Activated CD8-positive, alpha-beta T cell treated with anti-CD3 and anti-CD28 coated beads for 36 hours (primary cell): ENCODE measurements at places on chromosomes 6 and 20. TPM values are rescaled to one million over a fixed set of nuclear protein-coding genes. Genes with fewer than 3 reads are reported as not detected.
A peak's percentile ranks its signal among the peaks of the same experiment; 100 is the strongest.

PRSS35 gene
- total RNA-seq, result not detected

CTAGE9 gene
- not detected for total RNA-seq

HUS1B gene
- total RNA-seq, result 1.0 TPM

NRSN1 gene
- total RNA-seq, result not detected

ULBP1 gene
- 2.5 TPM for total RNA-seq

LHFPL5 gene
- not detected for total RNA-seq

FOXA2 gene
- not detected for total RNA-seq

FOXC1 gene
- total RNA-seq, result 0.16 TPM

MAS1 gene
- not detected for total RNA-seq

CAP2 gene
- total RNA-seq, result not detected

RIMS1 gene
- not detected for total RNA-seq

ULBP3 gene
- 0.77 TPM for total RNA-seq

PABPC1L gene
- total RNA-seq, result 88.4 TPM

WFDC5 gene
- not detected for total RNA-seq

PERP gene
- 3.7 TPM for total RNA-seq

GRCh38 chr6:24223115-24223919 lies 97.3 kb downstream of the NRSN1 start:
- H3K4me3 ChIP-seq, result no peak overlapping the region
- peaks cover 18% of the 10 kb centered on the region for H3K27me3 ChIP-seq
- no peak overlapping the region for H3K27ac ChIP-seq
- no peak for DNase-seq

- H3K27ac ChIP-seq, result no peak overlapping the region
- no peak for DNase-seq
- H3K4me3 ChIP-seq, result no peak overlapping the region
- no peaks in the 10 kb centered on the region for H3K36me3 ChIP-seq
Observed at GRCh38 chr20:38120625-38120988, 44.5 kb downstream of the TGM2 start.

GRCh38 chr6:163757520-163757919 lies 343.0 kb downstream of the QKI start:
- peaks cover 16% of the 10 kb centered on the region for H3K27me3 ChIP-seq
- no peaks in the 10 kb centered on the region for H3K4me1 ChIP-seq
- no peak overlapping the region for H3K4me3 ChIP-seq
- H3K36me3 ChIP-seq, result no peaks in the 10 kb centered on the region
- no peak overlapping the region for H3K27ac ChIP-seq

- H3K27me3 ChIP-seq, result peaks cover 2% of the 10 kb centered on the region
- no peaks in the 10 kb centered on the region for H3K36me3 ChIP-seq
- no peak overlapping the region for H3K4me3 ChIP-seq
Observed at GRCh38 chr6:122063076-122063475, 336.4 kb upstream of the HSF2 start.

- no peak for DNase-seq
- no peaks in the 10 kb centered on the region for H3K27me3 ChIP-seq
- peaks cover 19% of the 10 kb centered on the region for H3K36me3 ChIP-seq
- no peak overlapping the region for H3K4me3 ChIP-seq
- H3K4me1 ChIP-seq, result peaks cover 55% of the 10 kb centered on the region
Observed at GRCh38 chr6:549906-550305, 107.0 kb downstream of the HUS1B start.

DNA sequence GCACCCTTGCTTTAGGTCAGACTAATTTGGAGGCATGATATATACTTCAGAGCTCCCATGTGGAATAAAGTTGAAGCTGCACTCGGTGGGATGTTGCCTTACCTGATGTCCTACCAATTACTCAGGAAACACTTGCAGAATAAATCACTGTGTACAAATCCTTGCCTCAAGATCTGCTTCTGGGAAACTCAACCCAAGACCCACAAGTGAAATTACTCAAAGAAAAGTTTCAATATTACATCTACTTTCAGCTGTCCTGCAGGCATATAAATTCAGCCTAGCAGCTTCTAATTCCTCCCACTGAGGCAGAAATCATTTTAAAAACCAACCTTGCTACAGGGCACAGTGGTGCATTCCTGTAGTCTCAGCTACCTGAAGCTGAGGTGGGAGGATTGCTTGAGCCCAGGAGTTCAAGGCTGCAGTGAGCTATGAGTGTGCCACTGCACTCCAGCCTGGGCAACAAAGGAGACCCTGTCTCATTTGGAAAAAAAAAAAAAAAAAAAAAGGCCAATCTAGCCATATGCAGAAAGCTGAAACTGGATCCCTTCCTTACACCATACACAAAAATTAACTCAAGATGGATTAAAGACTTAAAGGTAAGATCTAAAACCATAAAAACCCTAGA lies 20.7 kb upstream of the DCDC2 start:
- no peak overlapping the region for H3K27ac ChIP-seq
- H3K36me3 ChIP-seq, result no peaks in the 10 kb centered on the region
- no peak for DNase-seq
- H3K27me3 ChIP-seq, result peaks cover 4% of the 10 kb centered on the region
- no peak overlapping the region for H3K4me3 ChIP-seq

- peaks cover 1% of the 10 kb centered on the region for H3K36me3 ChIP-seq
- peak overlapping the region; percentile 95 for H3K27ac ChIP-seq
- H3K4me3 ChIP-seq, result peak overlapping the region; percentile 27
- H3K27me3 ChIP-seq, result no peaks in the 10 kb centered on the region
Observed at GRCh38 chr6:135144673-135145062, 36.4 kb upstream of the MYB start.

- H3K4me3 ChIP-seq, result no peak overlapping the region
- peaks cover 7% of the 10 kb centered on the region for H3K4me1 ChIP-seq
- H3K36me3 ChIP-seq, result no peaks in the 10 kb centered on the region
- DNase-seq, result peak; percentile 58
- H3K27ac ChIP-seq, result no peak overlapping the region
- peaks cover 55% of the 10 kb centered on the region for H3K27me3 ChIP-seq
Observed at GRCh38 chr6:33812669-33813068, 8.9 kb upstream of the MLN start.

- H3K36me3 ChIP-seq, result no peaks in the 10 kb centered on the region
- DNase-seq, result peak; percentile 14
- peaks cover 8% of the 10 kb centered on the region for H3K27me3 ChIP-seq
- H3K4me1 ChIP-seq, result peaks cover 6% of the 10 kb centered on the region
- no peak overlapping the region for H3K4me3 ChIP-seq
- no peak overlapping the region for H3K27ac ChIP-seq
Observed at GRCh38 chr20:57544838-57545564, 15.9 kb upstream of the PCK1 start.

DNA sequence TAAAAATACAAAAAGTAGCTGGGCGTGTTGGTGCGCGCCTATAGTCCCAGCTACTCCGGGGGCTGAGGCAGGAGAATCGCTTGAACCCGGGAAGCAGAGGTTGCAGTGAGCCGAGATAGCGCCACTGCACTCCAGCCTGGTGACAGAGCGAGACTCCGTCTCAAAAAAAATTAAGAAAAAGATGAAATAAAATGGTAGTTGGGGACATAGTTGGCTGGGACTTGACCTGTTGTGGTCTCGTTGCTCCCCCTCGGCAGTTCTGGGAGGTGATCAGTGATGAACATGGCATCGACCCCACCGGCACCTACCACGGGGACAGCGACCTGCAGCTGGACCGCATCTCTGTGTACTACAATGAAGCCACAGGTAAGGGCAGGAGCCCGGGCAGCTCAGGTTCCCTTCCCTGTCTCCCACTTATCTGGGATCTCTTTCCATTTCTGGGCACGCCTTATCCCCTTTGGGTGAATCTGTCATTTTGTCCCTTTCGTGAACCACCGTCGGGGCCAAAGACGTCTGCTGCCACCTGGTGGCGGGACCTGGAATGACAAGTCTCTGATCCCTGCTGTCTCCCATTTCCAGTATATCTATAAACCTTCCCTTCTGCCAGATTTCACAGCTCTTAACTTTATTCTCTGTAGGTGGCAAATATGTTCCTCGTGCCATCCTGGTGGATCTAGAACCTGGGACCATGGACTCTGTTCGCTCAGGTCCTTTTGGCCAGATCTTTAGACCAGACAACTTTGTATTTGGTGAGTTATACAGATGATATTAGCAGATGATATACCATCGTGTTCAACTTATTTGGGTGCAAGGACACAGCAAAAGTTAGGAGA lies 2.3 kb downstream of the TUBB start:
- peak overlapping the region; percentile 80 for H3K4me3 ChIP-seq
- H3K27me3 ChIP-seq, result no peaks in the 10 kb centered on the region
- H3K4me1 ChIP-seq, result peaks cover 43% of the 10 kb centered on the region
- H3K36me3 ChIP-seq, result peaks cover 64% of the 10 kb centered on the region

DNA sequence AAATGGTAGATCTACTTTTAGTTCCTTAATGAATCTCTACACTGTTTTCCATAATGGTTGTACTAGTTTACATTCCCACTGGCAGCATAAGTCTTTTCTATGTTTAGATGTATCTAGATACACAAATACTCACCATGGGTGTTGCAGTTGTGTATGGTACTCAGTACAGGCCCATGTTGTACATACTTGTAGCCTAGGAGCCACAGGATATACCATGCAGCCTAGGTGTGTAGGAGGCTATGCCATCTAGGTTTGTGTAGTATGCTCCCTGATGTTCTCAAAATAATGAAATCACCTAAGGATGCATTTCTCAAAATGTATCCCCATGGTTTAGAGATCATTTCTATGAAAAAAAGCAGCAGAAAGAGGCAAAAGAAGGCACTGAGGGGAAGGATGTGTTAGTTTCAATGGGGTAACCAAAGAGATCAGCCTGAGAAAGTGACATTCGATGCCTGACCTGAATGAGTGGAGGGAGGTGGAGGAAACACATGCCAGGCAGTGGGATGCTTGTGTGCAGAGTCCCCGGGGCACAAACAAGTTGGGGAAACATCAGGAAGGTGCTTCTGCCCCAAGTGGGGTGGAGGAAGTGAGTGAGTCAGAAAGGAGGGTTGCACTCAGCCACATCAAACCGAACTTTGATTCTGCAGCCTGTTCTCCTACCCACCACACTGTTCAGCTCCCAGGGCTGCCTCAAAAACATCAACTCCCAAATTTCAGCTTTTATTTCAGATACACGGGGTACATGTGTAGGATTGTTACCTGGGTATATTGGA lies 191.2 kb downstream of the ZNF217 start:
- no peaks in the 10 kb centered on the region for H3K36me3 ChIP-seq
- H3K4me3 ChIP-seq, result no peak overlapping the region
- peak; percentile 30 for DNase-seq
- H3K4me1 ChIP-seq, result peaks cover 36% of the 10 kb centered on the region

GRCh38 chr6:107033126-107033525 lies 5.1 kb downstream of the MTRES1 start:
- H3K36me3 ChIP-seq, result peaks cover 18% of the 10 kb centered on the region
- H3K27ac ChIP-seq, result peak overlapping the region; percentile 13
- no peak overlapping the region for H3K4me3 ChIP-seq
- no peaks in the 10 kb centered on the region for H3K27me3 ChIP-seq

- H3K27me3 ChIP-seq, result peaks cover 17% of the 10 kb centered on the region
- peaks cover 26% of the 10 kb centered on the region for H3K4me1 ChIP-seq
- H3K4me3 ChIP-seq, result no peak overlapping the region
- H3K36me3 ChIP-seq, result peaks cover 19% of the 10 kb centered on the region
- DNase-seq, result no peak
Observed at GRCh38 chr6:73702444-73702843, 6.4 kb downstream of the CD109 start.

DNA sequence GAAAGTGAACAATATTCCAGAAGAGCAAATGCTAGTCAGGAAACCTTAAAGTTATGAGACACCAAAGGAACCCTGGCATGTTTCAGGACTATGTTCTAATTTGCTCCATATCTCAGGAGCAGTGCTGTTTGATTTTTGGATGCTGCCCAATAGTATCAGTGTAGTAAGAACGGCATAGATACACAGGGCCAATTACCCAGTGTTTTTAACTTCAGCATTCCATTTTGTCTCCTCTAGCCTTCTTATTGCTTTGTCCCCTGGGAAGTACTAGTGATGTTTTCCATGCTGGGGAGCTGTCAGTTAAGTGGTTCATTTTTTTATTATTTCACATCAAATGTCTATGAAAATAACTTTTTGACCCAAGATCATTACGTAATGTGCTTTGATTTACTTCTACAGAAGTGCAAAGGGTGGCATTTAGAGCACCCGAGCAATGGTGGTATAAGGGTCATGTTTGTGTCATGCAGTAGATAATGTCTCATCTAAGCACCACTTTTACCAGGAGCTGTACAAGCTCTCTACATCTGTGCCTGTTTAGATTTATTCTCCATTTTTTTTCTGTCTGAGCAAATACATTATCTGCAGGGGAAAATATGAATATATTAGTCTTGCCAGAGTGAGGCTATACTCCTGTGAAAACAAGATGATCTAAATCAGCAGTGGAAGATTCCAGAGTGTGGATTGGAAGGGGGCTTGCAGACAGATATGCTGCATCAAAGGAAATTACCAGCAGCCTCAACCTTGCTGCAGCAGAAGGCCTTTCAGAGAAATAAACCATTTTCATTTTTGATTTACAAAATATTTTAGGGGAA lies 198.8 kb upstream of the OPRM1 start:
- no peaks in the 10 kb centered on the region for H3K4me1 ChIP-seq
- no peak overlapping the region for H3K4me3 ChIP-seq
- peaks cover 2% of the 10 kb centered on the region for H3K27me3 ChIP-seq
- no peak overlapping the region for H3K27ac ChIP-seq
- no peaks in the 10 kb centered on the region for H3K36me3 ChIP-seq

GRCh38 chr6:42509765-42510164 lies 54.1 kb upstream of the UBR2 start:
- H3K36me3 ChIP-seq, result no peaks in the 10 kb centered on the region
- DNase-seq, result no peak
- H3K4me1 ChIP-seq, result peaks cover 2% of the 10 kb centered on the region
- no peaks in the 10 kb centered on the region for H3K27me3 ChIP-seq

- H3K27ac ChIP-seq, result no peak overlapping the region
- no peaks in the 10 kb centered on the region for H3K36me3 ChIP-seq
- H3K4me3 ChIP-seq, result no peak overlapping the region
- no peaks in the 10 kb centered on the region for H3K4me1 ChIP-seq
- H3K27me3 ChIP-seq, result peaks cover 12% of the 10 kb centered on the region
Observed at GRCh38 chr6:160972111-160972510, 19.5 kb upstream of the MAP3K4 start.

DNA sequence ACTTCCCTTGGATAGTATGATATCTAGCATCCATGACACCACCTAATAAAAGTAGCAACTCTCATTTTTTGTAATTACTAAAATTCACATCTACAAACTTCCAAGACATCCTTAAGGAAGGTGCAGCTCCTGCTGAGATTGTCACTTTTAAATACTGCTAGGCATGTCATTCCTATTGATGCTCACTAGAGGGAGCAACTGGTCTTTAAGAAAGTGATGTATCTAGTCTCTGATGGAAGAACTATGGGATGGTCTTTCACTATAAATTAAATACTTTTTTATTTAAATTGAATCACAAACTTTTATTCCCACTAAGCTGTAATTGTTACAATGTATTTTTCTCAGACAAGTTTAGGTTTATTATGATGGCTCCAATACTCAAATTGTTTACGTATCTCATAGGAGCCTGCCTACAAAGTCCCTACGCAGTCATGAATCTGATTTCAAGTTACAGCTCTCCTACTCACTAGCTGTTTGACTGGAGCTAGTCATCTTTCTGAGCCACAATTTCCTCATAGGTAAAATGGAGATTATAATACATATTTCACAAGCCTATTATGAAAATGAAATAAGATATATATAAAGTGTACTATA lies 8.1 kb upstream of the TSPYL1 start:
- no peak overlapping the region for H3K4me3 ChIP-seq
- H3K4me1 ChIP-seq, result no peaks in the 10 kb centered on the region
- H3K27ac ChIP-seq, result no peak overlapping the region
- H3K36me3 ChIP-seq, result no peaks in the 10 kb centered on the region

- DNase-seq, result no peak
- no peak overlapping the region for H3K4me3 ChIP-seq
- peaks cover 1% of the 10 kb centered on the region for H3K27me3 ChIP-seq
- H3K4me1 ChIP-seq, result peaks cover 11% of the 10 kb centered on the region
Observed at GRCh38 chr6:129281168-129281796, 398.3 kb downstream of the LAMA2 start.

- H3K36me3 ChIP-seq, result no peaks in the 10 kb centered on the region
- H3K27ac ChIP-seq, result no peak overlapping the region
- no peaks in the 10 kb centered on the region for H3K4me1 ChIP-seq
- DNase-seq, result no peak
Observed at GRCh38 chr20:15332711-15333160, 995.3 kb upstream of the FLRT3 start.
